ENCODE measurements at places on chromosomes 4 and X.

GRCh38 chr4:35364321-35364870, 879.9 kb downstream of the ARAP2 start:
- DNase-seq, result no peak

DNA sequence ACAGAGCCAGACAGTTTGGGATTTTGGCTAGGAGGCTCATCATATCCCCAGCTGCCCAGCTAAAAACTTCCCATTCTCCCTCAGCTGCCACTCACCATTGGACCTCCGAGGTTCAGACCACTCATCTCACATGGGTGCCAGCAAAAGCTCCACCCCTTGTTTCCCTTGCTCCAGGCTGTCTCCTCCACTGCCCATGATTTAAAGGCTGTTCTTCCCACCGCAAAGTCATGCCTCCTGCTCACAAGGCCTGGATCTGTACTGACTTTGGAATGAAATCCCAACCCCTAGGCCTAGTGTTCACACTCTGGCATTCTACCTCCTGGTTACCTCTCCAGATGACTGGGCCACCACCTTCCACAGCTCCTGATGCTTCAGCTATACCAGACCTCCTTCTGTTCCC, 142.2 kb upstream of the EOLA2 start:
- no peak for DNase-seq

GRCh38 chr4:175651756-175652310, 160.2 kb downstream of the GPM6A start:
- no peak for DNase-seq

DNA sequence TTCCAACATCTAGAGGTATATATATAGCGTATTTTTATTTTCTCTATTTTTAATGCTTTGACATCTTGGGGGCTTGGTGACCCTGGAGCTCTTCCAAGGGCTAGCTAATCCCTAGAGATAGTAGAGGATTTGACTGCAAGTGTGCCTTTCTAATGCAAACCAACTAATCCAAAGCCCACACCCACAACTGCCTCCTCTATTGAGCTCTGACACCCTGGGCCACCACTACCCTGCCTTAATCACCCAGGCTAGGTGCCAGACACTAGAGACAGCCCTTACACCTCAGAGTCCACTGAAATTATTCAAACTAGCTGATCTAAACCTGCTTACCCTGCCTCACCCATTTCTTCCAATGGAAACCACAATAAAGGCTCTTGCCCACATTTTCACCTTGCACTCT, 69.6 kb upstream of the ATXN3L start:
- DNase-seq, result no peak

- no peak for DNase-seq
Observed at GRCh38 chr4:87180767-87181166, 39.7 kb downstream of the KLHL8 start.

- DNase-seq, result no peak
Observed at GRCh38 chr4:153010146-153010545, 74.0 kb downstream of the FHDC1 start.

DNA sequence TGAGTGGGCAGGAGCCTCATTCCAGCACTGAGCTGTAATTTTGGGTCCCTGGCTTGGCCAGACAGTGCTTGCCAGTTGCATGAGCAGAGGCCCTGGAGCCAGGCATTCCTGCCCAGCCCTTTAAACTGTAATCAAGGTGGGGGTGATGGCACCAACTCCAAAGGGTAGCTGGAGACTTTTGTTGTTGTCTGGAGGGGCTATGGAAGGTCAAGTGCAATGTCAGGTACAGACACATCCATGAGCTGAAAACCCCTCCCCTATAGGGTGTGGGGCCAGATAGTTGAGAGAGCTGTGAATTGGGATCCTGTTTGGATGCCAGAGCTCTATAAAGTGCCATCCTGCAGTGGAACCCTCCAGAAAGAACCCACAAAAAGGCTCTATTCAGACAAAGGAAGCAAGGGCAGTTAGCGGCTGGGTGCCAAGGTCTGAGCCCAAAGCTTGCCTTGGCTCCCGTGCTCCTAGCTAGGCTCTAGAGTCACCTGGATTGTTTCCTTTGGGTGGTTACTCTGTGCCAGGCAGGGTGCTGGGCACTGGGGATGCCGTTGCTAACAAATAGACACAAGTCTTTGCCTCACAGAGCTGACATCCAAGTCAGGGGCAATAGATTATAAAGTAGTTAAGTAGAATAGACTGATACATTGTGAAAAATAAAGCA, 163.0 kb downstream of the EFNB1 start:
- no peak for DNase-seq

GRCh38 chrX:41730081-41730480, 6.1 kb downstream of the GPR82 start:
- no peak for DNase-seq

DNA sequence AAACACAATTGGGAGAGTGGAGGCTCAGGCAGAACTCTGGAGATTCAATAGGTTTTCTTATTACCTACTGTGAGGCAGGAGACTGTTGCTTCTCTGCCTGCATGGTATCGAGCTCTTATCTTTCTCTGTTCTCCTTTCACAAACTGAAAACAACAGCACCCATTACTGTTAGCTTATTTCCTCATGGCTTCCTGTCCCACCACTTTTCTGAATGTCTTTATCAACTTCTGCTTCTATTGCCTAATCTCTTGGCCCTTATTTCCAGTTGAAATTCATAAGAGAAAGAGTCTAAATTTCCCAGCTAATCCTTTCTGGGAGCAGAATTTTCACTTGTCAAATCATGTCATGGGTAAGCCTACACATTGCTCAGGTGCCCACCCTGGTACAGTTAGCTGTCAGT, 46.8 kb upstream of the NDST3 start:
- no peak for DNase-seq

- no peak for DNase-seq
Observed at GRCh38 chr4:119834906-119835612, 206.5 kb upstream of the PDE5A start.

GRCh38 chr4:93828995-93829819, 654 bp downstream of the ATOH1 start:
- no peak for DNase-seq

DNA sequence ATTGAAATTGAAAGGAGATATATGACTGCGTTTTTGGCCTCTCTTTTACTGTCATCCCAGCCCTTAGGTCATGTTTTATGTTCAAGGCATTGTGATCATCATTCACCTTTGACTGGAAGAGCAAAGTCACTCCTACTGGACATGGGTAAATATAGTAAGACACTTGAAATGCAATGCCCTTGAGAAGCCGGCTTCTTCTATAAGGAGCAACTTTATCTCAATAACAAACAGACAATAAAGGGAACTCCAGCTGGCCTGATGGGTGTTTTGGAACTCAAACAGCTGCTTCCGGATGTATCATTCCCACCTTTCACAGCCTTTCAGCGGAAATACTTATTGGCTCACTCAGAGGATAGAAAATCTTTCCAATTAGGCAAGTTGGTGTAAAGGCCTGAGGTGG, 65.1 kb upstream of the C4orf54 start:
- DNase-seq, result no peak

GRCh38 chr4:52883707-52884669, 21.9 kb downstream of the RASL11B start:
- DNase-seq, result no peak

DNA sequence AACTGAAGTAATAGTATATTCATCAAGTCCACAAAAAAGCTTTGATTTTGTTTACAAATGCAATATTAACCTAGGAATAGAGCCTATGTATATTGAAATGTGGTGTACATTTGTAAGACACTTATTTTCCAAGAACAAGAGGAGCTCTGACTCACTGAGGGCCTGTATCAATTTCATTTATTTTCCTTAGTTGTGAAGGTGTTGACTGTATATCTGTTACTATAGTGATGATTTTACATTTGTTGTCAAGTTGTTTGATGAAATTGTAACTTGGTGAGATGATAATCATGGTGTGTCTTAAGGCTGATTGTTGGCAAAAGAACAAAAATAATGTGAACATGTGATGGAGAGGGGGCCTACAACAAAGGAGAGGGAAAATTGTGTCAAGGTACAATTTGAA, 274.9 kb upstream of the TEX13A start:
- no peak for DNase-seq

DNA sequence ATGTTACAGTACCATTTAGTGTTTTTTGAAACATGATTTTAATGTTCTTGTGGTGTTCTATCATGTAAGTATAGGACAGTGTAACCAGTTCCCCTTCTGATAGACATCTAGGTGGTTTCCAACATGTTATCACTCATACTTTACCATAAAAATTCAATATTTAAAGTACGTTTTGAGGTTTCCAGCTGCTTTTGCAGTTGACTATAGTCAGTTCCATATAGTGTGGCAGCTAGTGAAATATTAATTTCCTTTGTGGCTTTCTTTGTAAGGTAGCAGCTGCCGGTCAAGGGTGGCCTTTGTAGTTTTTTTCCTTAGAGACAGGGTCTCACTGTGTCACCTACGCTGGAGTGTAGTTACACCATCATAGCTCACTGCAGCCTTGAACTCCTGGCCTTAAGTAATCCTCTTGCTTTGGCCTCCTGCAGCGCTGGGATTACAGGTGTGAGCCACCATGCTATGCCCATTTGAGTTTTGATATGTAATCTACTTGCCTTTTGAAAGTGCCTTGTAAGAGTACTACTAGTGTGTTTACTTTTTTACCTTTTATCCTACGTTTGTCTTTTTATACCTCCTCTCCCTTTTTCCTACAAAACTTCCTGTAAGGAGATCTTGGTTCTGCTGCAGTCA, 63.0 kb downstream of the ARHGAP10 start:
- DNase-seq, result no peak

DNA sequence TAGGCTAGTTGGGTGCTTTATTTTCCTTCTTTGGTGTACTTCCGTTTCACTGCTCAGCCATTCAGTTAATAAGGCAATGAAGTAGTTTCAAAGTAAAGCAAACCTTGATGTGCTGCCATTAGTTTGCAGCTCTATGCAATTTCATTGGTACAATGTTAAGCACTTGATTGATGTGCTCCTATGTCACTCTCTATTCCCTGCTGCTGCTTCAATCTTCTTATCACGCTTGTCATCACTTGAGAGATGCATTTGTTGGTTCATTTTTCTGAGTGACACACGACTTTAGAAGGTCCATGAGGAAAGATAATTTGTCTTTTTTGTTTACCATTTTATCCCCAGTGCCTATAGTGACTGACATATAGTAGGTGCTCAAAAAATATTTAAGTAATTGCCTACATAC, 871.0 kb upstream of the PABPC4L start:
- DNase-seq, result no peak

GRCh38 chrX:29992083-29992482, 223.3 kb upstream of the MAGEB2 start:
- DNase-seq, result no peak

DNA sequence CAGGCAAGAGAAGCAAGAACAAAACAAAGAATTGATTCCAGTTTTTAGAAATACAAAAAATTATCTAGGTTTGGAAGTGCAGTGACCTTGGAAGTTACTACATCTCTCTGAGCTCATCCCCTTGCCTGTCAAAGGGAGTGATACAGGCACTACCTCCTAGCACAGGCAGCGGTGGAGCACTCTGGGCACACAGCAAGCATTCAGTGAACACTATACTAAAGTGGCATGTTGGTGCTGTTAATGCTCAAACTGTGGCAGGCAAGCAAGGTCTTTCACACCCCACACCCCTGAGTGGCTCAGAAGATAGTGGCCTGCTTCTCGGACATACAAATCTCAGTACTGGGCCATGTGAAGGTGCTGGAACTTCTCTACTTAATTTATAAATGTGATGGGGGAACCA, 51.2 kb downstream of the DRD5 start:
- no peak for DNase-seq

GRCh38 chrX:151714362-151714761, 1.5 kb upstream of the FATE1 start:
- no peak for DNase-seq

DNA sequence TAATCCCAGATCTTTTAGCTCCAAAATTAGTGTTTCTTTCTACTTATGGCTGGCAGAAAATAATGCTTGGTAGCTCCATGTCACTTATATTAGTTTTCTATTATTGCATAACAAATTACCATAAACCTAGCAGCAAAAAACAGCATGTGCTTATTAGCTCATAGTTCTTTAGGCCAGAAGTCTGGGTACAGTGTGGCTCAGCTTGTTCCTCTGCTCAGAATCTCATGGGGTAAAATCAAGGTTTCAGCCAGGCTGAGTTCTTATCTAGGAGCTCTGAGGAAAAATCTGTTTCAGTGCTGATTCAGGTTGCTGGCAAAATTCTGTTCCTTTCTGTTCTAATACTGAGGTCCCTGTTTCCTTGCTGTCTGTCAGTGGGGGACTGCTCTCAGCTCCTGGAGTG, 101.1 kb downstream of the CT47B1 start:
- no peak for DNase-seq

DNA sequence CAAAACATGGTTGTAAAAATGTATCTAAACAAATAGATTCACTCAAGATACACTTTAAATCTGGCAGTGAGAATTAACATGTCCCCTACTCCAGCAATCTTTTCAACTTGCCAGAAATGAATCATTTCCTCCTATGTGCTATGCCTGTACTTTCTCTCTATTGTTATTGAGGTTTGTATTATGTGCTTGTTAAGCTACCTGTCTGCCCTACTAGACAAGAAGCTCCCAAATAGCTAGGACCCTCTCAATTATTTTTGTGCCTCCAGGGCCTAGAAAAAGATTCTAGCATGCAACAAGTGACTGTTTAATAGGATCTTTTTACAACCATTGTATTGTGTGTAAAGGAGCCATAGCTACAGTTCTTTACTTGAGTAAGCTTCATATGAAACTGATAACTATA, 3.5 kb upstream of the SAP30 start:
- DNase-seq, result no peak

- no peak for DNase-seq
Observed at GRCh38 chr4:10832806-10833628, 148.4 kb upstream of the CLNK start.

DNA sequence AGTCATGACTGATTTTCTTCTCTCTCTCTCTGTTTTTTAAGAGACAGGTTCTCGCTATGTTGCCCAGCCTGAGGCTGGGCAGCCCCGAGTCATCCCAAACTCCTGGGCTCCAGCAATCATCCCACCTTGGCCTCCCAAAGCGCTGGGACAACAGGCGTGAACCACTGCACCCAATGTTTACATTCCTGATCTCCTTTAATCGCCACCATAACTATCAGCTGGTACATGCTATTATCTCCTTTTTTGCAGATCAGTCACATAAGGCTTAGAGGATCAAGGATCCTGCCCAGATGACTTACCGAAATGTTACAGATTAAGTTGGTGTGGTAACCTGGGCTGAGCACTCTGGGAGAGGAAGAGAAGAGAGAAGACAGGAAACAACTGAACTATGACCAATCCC, 1.5 kb upstream of the USP46 start:
- no peak for DNase-seq

- no peak for DNase-seq
Observed at GRCh38 chr4:25129917-25130316, 30.3 kb downstream of the SEPSECS start.

DNA sequence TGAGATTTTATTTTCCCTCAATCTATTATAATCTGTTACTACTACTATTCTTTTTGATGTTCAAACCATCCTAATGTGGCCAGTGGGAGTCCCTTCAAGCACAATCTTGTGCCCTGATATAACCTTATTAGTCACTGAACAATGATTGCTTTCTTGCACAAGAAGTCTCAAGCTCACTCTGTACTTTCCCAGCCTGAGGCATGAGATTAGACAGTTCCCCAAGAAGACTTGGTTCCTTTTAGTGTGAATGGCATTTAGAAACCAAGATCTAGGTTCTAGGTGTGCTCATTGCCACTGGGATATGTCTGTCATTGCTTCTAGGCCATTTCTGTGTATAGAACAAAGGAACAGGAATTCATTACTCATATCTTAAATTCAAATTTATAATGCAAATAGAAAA, 28.0 kb upstream of the RBM41 start:
- DNase-seq, result no peak

Measured in fibroblast of skin of left biceps (primary cell).